ENCODE measurements at places on chromosomes 5 and 9.

- DNase-seq, result no peak
These were observed 104.4 kb downstream of the KLHL3 start for GRCh38 chr5:137631453-137631852.

DNA sequence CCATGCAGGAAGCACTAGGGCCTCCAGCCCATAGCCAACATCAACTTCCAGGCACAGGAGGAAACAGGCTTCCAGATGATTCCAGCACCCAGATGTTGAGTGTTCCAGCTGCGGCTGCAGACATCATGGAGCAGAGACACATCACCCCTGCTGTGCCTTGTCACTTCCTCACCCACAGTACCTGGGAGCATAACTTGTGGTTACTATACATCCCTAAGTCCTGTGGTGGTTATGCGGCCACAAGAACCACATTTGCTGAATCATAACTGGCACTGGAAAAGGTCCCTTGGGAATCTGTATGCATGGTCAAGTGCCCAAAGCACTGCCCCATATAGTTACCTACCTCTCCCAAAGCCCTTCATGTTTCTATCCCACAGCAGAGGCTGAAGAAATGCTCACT is 56.6 kb downstream of the WHRN start:
- DNase-seq, result no peak

DNA sequence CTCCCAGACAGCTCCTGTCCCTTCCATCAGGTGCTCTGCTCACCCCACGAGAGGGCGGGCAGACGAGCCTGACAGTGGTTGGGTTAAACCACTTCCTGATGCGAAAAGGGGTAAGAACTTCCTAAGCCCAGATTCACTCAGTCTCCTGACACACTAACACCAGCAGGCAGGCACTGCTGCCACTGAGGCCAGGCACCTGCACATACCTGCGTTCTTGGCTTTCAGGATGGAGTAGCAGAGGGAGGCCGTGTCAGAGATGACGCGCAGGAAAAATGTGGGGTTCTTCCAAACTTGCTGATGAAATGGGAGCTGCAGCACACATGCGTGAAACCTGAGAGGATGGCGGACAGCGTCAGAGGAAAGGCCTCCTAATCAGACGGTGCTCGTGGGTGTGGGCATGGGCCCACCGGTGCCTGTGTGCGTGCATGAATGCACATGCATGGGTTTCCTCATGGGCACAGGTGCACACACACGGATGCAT is 29.9 kb downstream of the SLC6A18 start:
- no peak for DNase-seq

DNA sequence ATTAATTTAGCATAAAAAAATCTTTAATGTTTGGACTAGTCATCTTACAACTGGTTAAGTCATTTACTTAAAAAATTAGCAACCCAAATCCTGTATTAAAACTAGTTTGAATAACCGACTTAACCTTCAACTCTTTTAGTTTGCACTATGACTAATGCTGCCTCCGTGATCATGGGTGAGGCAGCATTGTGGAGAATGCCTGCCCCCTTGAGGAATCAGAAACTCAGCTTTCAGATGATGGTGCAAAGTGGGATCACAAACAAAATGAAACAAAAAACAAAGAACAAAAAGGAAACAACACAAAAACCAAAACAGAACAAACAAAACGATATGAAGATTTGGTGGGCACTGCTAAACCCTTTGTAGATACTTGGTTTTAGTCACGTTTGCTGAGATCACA is 127.0 kb upstream of the PALM2AKAP2 start:
- no peak for DNase-seq

DNA sequence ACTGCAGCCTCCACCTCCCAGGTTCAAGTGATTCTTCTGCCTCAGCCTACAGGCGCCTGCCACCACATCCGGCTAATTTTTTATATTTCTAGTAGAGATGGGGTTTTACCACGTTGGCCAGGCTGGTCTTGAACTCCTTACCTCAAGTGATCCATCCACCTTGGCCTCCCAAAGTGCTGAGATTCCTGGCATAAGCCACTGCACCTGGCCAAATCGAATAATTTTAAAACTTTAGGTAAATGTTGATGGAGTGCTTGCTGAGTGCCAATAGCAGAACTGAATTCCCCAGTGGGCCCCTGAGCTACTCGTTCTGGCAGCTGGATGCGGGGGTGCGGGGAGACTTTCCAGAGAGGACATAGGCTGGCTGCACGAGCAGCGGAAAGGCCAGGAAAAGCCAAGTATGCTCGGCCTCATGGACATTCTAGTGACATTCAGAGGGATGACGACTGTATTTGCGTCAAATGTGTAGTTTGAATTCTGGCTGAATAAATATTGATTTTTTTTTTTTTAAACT is 16.8 kb downstream of the TRAF2 start:
- no peak for DNase-seq

DNA sequence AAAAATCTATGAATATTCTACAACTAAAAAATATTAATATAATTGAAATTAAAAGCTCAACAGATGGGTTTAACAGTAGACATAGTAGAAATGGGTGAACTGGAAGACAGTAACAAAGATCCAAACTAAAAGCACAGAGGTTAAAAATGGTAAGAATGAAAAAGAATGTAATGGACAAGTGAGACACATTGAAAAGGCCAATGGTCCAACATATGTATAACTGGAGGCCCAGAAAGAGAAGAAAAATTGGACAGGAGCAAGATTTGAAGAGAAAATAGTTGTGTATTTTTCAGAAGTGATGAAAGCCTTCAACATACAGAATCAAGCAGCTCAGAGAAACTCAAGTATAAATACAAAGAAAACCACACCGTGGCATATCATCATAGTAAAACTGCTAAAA is 58.6 kb downstream of the PCDHGC5 start:
- no peak for DNase-seq

GRCh38 chr5:40381676-40382363 is 297.9 kb upstream of the PTGER4 start:
- DNase-seq, result no peak

DNA sequence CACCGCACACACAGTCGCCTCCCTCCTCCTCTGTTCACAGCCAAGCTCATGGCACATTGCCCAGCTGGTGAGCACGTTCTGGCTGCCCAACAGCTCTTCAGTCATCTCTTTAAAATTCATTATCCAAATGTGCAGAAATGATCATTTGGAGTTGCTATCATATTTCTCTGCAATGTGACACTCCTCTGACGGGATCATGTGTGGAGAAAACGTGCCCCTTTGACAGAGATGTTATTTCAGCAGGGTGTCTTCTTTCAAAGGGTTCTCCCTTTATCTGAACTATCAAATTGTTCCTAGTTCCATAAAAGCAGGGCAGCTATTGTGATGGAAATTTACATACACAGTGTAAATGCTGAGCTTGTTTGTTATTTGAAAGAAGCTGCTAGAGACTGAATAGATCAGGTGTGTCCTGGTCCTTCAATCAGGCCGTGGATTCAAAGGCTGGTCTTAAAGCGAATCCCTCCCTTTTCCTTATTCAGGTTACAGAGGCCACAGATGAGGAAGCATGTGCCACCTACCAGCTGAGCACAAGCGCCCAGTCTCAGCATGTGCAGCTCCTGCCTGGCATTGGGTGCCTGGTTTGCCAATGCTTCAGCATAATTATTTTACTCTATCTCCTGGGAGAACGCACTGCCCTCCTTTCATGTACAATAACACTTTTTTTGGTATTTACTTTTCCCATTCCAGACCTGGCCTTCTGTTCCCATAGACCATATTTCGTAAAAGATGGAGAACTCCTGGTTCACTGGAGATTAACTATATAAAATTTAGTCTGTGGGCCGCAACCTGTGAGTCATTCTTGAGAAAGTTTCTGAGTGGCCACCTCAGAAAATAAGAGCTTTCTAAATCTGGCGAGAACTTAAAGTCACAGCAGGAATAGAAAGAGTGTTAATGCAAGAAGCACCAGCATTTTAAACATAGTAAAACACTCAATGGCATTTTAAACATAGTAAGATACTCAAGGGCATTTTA is 433.7 kb downstream of the ENC1 start:
- no peak for DNase-seq

DNA sequence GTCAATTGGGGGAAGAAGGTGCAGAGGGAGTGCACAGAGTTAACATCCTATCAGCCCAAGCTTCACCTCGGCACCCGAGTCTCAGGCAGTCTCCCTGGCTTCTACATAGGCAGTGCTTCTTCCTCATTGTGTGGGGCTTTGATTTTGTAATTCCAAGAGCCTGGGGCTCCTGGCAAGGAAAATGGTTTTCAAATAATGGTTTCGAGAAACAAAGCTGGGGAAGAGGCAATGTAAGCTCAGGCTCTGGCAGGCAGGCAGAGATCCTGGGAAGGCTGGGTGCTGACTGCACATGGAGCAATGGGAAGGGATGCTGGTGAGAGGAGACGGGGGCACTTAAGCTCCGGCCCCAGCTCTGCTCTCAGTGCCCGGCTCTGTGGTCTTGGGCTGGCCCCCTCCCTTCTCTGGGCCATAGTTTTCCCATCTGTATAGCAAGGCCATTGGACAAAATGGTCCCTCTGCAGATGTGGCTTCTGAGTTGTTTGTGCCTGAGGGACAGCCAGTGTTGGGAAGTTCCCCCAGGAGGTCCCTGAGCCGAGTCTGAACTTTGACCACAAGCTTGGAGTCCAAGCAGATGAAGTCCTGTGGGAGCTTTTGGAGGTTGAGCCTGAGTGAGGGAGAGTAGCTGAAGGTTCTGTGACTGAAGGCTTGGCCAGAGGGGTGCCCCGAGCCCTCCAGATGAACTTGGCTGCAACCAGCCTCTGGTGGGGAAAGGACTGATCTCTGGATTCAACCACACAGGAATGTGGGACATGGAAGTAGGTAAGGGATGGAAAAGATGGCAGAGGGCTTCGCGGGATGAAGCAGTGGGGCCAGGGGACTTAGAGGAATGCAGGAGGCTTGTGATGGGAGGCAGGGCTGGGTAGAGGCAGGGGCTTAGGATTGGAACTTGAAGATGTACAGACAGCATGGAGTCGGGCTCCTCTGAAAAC is 28.5 kb upstream of the IL17B start:
- no peak for DNase-seq

DNA sequence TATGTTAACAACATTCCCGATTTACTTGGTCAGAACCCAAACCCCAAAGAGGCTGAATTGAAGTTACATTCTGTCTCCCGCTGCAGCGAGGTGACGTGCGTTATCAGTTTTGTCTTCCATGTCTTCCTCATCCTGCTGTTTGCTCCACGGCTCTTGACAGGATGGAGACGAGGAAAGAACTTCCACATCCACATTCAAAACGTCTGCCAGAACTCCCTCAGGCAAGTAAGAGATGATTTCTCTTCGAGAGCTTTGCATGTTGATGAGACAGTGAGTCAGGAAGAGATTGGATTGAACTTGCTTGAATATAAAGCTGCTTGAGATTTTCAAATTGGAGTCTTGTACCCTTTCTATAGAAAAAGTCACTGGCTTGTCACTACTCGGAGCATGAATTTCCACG is 242.6 kb downstream of the AUH start:
- DNase-seq, result no peak

- no peak for DNase-seq
These were observed 96.5 kb downstream of the ARHGAP26 start for GRCh38 chr5:142866563-142867275.

DNA sequence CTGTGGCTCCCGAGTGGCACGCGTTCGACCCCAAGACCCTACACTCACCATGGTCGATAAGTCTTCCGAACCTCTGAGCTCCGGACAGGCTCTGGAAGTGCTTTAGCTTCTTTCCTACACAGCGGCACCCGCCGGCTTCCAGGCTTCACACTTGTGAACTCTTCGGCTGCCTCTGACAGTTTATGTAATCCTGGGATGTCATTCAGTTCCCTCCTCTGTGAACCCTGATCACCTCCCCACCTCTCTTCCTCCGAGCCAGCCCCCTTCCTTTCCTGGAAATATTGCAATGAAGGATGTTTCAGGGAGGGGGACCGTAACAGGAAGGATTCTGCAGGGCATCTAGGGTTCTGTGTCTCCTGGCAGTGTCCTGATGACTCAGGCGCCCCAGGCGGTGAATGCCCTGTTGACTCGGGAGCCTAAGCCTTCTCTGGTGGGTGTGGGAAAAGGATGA is at the start of gene CD14:
Gene CD14, minus strand, starts transcription at position 155 of the 451 bp plus-strand sequence. Its CDS starts 104 bp downstream, at position 51.
- DNase-seq, result no peak

- DNase-seq, result no peak
These were observed 50.5 kb upstream of the EXOC3 start for GRCh38 chr5:392431-392988.

DNA sequence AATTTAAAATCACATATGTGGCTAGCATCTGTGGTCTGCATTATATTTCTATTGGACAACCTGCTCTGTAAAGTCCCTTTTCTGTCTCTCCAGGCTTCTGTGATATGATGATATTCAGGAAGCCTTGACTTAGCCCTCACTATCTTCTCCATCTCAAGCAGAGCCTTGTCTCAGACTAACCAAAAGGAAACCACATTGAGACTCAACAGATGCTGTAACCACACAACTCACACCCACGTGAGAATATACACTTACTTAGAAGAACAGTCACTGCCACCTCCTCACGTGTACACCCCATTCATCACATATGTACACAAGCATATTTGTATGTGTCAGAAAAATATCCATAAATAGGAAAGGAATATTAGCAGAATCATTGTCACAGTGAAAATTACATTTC is 33.6 kb downstream of the HTR4 start:
- no peak for DNase-seq

DNA sequence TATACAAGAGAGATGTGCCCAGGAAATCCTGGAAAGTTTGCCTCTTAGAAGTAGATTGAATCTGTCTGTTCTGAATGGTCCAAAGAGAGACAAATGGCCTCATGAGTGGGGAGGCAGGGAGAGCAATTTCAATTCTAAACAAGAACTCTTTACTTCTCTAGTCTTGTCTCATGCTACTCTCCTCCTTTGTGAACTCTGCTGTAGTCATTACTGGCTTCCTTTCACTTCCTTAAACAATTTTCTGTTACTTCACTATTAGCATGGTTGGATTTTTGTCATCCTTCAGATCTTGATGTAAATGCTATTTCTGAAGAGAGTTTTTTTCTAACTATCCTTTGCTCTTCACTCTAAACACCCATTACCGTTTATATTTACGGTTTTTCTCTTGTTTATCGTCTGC is 54.0 kb upstream of the GRIN3A start:
- DNase-seq, result no peak

DNA sequence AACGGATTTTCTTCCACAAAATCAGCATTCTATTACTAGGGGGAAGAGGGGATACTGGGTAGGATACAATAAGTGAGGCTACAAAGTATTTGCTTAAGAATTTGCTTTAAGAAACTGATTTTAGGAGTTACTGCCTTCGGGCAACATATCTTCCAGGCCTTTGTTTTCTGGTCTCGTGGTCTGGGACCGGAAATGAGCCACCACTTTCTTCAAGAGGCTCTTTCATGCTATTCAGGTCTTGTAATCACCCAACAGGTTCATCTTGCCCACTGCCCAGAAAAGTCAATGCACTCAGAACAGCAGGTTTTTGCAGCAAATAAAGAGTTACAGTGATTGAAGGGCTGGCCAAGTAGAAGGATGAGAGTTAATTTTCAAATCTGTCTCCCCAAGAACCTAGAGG is 6.6 kb upstream of the AOPEP start:
- DNase-seq, result no peak

- DNase-seq, result no peak
These were observed 10.5 kb upstream of the IRF1 start for GRCh38 chr5:132500931-132501628.

- DNase-seq, result no peak
These were observed 225.7 kb downstream of the CACNA1B start for GRCh38 chr9:138103111-138103848.

All from left renal cortex interstitium (tissue), 4 donors.